Left lobe of liver (tissue), 2 donors: ENCODE measurements at places on chromosomes 4 and X. TPM values are rescaled to one million over a fixed set of nuclear protein-coding genes. Genes with fewer than 3 reads are reported as not detected.

- DNase-seq = no peak
Observed at GRCh38 chr4:14529653-14530052, 472.6 kb upstream of the CPEB2 start.

DNA sequence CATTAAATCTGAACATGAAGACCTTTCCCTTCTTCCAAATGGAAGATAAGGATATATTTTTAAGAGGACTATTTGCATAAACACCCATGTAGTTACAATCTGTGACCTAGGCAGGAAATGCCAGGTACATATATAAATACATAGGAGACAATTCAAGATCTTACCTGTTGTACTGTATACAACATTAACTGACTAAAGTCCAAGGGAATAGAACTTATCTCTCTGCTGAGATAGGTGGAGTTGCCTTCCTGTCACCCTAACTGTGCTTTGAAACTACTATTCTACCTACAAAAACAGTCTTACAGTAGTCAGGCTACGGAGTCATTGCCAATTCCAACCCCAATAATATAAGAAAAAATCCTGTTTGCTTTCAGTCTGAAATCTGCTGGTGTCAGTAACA, 106.3 kb downstream of the CHRNA9 start:
- no peak for DNase-seq

DNA sequence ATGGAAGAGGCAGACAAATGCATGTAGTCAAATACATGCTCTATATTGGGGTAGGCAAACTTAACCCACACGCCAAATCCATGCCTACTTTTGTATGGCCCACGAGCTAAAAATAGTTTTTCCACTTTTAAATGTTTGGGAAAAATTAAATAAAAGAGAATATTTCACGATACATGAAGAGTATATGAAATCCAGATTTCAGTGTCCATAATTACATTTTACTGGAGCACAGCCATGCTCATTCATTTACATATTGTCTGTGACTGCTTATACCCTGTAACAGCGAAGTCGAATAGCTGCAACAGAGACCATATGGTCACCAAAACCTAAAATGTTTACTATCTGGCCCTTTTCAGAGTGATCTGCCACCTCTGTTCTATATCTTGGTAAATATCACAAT, 257.4 kb upstream of the NOCT start:
- no peak for DNase-seq

Gene SLC49A3
- total RNA-seq = 7.6 TPM

Gene P2RY10
- total RNA-seq = not detected

Gene VCX2
- total RNA-seq = not detected

GRCh38 chr4:126735294-126736132, 897.2 kb upstream of the INTU start:
- DNase-seq = no peak

DNA sequence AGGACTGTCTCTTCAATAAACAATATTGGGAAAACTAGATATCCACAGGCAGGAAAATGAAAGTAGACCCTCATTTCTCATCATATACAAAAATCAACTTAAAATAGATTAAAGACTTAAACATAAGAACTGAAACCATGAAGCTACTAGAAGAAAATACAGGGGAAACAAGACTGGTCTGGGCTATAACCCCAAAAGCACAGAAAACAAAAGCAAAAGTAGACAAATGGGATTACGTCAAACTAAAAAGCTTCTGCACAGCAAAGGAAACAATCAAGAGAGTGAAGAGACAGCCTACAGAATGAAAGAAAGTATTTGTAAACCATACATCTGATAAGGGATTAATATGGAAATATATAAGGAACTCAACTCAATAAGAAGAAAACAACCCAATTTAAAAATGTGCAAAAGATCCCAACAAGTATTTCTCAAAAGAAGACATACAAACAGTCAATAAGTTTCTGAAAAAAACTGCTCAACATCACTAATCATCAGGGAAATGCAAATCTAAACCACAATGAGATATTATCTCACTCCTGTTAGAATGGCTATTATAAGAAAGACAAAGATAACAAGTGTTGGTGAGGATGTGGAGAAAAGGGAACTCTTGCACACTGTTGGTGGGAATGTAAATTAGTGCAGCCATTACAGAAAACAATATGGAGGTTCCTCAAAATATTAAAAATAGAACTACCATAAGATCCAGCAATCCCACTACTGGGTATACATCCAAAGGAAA, 325.3 kb upstream of the RASGEF1B start:
- no peak for DNase-seq
